ENCODE measurements at places on chromosomes 5 and 9.

DNA sequence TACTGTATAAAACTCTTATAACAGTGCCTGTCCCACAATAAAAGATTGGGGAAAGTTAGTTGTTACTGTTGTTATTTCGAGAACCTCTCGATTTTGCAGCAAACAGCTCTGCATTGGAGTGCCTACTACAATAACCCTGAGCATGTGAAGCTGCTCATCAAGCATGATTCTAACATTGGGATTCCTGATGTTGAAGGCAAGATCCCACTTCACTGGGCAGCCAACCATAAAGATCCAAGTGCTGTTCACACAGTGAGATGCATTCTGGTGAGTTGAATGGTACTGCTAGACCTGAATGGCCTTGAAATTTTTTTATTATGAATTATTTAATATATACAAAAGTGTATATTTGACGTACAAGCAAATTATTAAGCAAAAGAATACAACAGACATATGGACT is 123.2 kb downstream of the TEX10 start:
- DNase-seq: no peak

- no peak for DNase-seq
These were observed 2.5 kb downstream of the IRX2 start for GRCh38 chr5:2748861-2749513.

DNA sequence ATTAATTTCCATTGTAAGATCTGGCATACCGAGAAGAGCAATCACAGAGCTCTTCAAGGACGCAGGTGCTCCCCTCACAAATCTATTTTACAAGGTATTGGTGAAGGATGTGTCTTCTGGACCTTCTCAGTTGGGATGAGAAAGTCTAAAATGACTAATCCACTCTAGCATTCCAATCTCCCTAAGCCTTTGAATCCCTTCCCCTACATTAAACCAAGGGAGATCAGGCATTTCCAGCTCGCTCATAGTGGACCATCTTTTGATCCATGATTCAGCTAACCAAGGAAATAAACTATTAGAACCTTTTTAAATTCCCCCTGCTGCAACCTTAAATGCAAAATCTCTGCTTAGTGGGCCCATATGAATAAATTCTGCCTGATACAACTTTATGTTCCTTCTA is 95.9 kb upstream of the FBN2 start:
- no peak for DNase-seq

DNA sequence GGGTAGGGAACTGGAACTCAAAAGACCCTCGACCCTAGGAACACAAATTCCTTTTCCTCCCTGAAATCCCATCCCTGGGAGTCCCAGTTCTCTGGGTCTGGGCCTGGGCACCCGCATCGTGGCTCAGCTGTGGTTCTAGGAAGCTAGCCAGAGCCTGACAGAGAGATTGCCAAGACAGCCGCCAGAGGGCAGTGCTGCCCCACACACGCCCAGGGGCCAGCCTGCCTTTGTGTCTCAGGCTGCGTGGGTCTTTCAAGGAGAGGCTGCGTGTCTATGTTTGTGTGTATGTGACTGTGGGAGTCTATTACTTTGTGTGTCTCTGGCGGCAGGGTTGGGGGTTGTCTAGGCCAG is 32.0 kb upstream of the TTLL11 start:
- peak; percentile 40 for DNase-seq

GRCh38 chr5:149745-150485 is 41.4 kb upstream of the LRRC14B start:
- peak; percentile 37 for DNase-seq

DNA sequence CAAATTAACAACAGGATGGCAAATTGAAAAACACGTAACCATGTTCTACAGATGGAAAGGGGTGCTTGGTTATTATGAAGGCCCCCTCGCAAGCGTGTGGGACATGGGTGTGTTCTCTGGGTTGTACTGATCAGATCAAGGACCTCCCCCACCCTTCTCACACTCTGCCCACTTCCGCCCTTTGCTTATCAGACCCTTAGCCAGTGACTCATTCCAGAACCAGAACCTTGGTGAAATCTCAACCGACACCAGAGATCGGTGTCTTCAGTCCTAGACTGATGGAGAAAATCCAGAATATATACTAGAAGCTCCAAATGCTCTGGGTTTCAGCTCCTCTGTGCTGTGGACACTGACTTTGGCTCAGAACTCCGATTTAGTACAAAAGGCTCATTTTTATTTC is 64.9 kb downstream of the PTTG1 start:
- DNase-seq: no peak

DNA sequence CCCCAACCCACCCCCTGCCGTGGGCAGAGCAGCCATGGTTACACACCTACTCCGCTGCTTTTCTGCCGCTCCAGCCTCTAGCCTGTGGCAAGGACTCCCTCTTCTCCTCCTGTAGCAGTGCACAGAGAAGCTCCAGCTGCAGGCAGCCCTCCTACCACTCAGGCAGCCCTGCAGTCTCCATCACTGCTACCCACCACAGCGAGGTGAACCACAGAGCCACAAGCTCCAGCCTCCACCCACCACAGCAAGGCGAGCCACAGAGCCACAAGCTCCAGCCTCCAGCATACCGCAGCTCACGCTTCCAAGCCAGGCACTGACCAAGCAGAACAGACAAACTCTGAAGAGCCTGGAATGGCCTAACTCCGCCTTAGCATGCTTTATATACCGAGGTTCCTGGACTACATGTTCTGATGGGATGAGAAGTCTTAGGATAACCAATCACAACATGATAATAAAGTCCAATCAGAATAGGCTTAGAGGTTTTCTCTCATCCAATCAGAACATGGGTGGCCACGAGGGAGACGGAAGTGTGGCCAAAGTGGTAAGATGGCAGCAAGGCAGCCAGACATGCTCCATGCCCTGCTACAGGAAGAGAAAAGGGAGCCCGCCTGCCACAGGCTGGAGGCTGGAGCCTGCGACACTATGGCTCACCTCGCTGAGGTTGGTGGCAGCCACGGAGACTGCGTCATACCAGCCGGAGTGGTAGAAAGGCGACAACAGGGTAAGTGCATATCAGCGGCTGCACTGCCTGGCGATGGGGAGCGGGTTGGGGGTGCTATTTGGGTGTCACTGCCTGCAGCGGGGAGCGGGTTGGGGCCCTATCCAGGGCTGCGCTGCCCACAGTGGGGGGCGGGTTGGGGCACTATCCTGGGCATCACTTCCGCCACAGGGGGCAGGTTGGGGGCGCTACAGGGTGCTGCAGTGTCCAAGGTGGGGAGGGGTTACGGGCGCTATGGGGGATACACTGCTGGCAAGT is 75.8 kb upstream of the PCAT7 start:
- no peak for DNase-seq

- no peak for DNase-seq
These were observed 1.1 kb downstream of the FUT7 start for GRCh38 chr9:137030538-137031527.

DNA sequence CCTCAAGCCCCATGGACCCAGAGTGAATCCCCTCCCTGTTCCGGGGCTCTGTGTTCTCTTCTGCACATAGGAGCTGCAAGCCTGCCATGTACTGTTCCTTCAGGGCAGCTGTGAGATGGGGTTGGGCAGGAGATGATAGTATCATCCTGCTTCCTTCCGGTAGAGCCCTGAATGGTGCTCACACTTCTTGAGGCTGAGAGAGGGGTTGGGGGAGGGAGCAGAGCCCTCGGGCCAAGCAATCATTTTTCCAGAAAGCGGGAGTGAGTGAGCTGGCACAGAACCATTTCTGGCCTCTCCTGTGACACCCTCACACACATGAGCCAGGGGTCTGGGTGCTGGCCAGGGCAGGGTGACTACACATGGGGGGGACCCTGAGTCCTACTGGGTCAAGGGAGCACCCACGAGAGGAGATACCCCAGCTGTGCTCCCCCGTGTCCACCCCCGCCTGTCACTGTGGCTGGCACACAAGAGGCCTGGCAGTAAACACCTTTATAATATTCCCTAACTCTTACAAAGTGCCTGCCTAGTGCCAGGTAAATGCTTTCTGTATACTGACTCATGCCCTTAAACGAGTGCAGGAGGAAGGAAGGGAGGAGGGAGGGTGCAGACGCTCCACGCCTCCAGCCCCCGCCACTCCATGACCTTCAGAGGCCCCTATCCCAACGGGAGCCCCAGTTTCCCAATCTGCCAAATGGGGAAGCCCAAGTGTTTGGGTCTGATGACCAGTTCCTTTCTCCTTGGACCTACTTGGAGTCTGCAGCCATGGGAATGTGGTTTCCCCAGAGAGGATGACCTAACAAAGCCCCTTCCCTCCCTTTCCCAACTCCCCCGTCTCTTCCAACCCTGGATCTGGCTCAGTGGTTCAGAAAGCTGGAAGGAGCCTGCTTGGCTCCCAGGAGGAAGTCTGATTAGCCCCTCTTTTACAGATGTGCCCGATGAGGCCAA is 15.5 kb downstream of the AKNA start:
- no peak for DNase-seq

DNA sequence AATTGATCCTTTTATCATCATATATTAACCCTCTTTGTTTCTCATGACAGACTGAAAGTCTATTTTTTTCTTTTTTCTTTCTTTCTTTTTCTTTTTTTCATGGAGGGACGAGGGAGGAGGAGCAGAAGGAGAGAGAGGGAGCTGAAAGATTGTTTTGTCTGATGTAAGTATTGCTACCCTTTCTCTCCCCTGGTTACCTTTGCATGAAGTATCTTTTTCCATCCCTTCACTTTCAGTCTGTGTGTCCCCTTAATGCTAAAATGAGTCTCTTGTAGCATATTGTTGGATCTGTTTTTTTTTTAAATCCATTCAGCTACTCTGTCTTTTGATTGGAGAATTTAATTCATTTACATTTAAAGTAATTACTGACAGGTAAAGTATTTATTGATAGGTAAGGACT is 27.5 kb upstream of the SERINC5 start:
- DNase-seq: no peak

DNA sequence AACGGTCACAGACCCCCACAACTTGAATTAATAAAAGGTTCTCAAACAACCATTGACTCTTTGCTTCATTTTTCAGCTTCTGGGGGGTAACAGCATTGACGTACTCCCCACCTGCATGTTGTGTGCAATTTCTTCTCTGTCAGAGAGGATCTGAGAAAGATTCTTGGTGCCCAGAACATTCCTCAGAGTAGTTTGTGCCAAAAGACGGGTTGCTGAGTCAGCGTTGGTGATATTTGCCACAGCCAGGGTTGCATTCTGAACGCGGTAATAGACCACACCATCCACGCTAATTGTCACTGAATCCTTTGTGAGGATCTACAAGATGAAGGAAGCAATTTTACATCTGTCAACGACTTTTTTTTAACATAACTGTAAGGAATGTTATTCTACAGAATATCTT is 21.0 kb downstream of the STOM start:
- no peak for DNase-seq

DNA sequence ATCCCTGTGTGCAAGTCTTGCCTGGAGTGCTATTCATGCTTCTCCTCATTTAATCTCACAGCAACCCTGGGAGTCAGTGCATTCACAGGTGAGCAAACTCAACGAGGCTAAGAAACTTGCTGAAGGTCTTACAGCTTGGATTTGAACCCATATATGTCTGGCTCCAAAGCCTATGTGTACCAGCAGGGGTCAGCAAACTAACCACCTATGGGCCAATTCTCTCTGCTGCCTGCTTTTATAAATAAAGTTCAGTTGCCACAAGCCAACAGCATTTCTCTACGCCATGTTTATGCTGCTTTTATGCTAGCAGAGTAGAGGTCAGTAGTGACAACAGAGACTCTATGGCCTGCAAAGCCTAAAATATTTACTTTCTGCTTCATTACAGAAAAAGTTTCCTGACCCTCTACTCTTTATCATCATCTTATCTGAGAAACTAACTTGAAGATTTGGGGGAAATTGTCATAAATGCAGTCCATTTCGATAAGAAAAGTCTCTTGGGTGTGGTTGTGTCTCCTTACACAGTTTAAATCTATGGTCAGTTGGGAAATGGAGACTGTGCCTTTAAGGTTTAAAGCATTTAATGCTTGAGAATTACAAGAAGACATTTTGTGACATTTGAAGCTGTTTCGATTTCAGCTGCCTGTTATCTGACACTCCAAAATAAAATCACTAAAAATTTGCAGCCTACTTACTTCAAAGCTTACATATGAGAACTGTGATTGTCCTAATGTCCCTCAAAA is 137.7 kb downstream of the PRELID2 start:
- DNase-seq: peak; percentile 14

- peak; percentile 13 for DNase-seq
These were observed 497 bp downstream of the NSA2 start for GRCh38 chr5:74767579-74767913.

DNA sequence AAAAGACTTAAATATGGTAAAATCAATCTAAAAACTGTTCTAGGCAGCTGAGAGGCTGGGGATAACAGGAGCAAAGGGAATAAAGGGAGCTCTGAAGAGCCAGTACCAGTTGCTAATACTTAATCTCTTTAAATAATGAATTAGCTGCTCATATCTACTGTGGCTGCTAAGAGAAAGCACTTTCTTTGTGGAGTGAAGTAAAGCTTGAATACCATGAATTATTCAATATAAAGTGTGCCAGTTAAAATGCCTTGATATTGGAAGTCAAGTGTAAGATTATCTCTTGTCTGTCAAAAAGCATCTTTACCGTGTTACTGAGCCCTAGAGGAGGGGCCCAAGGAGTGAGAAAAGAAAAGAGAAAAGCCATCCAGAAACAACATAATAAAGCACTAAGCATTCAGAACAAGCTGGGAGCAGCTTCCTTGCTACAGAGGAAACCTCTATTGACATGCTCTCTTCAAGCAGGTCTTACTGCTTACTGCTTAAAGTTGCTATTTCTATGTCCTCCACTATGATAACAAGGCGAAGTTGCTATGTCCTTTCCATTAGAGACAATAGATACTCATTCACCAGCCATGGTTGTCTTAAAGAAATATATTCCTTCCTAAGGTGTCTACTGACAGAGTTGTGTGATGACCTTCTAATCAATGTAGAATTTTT is 297.4 kb downstream of the CETN3 start:
- DNase-seq: no peak

DNA sequence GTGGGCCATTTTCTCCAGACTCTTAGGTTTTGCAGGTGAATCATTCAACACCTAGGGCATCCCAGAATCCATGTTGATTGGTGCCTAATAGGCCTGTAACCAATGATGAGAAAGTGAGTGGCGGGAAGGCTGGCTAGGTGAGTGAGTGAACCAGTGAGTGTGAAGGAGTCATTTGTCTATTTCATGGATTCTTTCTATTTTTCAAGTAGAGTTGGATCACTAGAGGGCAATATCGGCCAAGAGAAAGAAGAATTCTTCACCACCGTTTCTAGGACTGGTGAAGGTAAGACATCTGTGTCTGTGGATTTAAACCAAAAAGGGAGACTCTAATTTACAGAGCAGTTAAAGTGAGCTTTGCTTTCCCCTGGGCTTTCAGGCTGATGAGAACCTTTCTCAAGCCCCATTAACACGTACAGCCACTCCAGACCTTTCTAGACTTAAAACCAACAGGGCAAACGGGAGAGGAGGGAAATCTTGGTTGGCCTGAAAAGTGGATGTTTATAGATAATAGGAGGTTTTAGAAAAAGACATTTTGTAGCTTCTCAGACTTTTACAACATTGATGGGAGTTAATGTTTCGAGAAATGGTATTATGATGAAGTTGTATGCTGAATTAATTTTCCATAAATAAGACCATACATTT is 114.3 kb upstream of the IL12B start:
- no peak for DNase-seq

DNA sequence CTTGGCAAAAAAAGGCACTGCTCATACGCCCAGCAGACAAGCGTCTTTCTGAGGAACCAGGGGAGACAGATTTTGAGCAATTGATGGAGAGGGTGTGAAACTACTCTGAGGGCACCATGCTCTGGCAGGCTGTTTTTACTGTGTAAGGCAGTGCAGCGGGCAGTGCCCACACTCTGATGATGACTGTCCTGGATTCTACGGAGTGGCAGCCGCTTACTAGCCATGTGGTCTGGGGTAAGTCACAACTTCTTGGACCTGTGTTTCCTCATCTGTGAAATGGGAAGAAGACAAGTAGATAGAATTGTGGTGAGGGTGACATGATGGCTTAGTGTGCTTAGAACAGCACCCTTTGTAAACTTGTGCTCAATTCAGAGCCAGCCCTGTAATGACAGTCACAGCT is 38.8 kb downstream of the FABP6 start:
- DNase-seq: no peak
